ENCODE measurements at places on chromosomes 4 and X. TPM values are rescaled to one million over a fixed set of nuclear protein-coding genes. Genes with fewer than 3 reads are reported as not detected.
A peak's percentile ranks its signal among the peaks of the same experiment; 100 is the strongest.

- no peak for DNase-seq
Measured at GRCh38 chr4:186931519-186931918, 207.9 kb upstream of the FAT1 start.

- peak; percentile 5 for DNase-seq
Measured at GRCh38 chr4:147924604-147925412, 192.9 kb downstream of the ARHGAP10 start.

GRCh38 chrX:28997706-28998463 is 410.6 kb downstream of the IL1RAPL1 start:
- no peak for DNase-seq

HSFX3 gene
- total RNA-seq: not detected

- DNase-seq: no peak
Measured at GRCh38 chr4:176780995-176781738, 11.6 kb downstream of the VEGFC start.

DNA sequence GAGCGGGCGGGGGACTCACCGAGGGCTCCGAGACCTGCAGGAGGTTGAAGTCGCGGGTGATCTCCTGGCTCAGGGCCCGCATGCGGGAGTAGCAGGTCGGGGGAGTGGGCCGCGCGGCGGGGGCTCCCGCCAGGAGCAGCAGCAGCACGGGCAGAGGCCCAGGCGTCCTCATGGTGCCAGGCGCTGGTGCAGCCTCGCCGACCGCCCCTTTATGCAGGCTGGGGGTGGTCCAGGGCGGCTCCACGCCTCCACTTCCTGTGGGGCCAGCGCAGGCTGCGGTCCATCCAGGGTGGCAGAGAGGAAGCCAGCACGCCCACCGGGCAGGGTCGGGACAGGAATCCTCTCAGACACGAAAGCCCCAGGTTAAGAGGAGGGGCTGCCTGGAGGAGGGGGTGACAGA is at the start of gene CYTL1:
Gene CYTL1, minus strand, starts transcription at position 185 of the 400 bp plus-strand sequence. Its CDS starts 13 bp downstream, at position 172.
- DNase-seq: no peak

DNA sequence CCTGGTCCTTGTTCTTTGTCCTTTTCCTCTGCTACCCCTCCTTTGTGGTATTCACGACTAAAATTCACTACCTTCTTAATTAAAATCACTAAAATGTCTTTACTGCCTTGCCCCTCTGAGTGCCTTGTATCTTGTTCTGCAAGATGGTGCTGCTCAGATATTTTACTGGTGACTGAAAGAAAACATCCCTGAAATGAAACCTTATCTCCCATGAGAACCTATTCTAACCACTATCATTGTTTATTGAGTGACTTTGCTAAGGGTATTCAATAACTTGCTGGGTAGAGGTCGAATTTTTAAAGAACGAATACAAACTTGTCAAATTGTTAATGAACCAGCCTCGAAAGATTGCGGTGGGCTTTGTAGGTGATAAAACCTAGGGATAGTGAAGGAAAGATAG is 52.8 kb downstream of the SPRY1 start:
- DNase-seq: no peak

DNA sequence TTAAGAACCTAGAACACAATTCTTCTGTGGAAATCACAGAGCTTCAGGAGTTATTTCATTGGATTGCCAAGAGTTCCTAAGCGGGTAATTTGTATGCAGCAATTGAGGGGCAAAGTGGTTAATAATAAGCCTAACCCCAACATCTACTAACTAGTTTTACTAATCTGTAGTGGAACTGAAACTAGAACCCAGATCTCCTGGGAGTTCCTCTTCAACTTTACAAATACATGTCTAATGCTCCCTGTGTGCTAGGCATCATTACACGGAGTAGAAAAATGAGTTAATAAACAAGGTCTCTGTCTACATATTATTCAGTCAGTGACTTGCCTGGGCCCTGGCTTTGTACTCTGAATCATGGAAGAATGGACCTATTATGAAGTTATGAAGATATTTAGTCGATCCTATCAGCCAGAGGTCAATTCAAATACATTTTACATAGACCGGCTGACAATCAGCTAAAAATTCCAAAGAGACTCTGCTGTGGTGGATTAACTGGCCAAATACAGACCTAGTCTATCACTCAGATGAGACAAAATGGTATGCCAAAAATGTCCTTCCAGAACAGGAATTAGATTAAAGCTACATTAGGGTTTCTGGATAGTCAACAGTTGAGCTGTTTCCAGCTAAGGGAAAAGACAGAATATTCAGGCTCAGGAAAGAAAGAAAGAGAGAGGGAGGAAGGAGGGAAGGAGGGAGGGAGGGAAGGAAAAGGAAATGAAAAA is 326.0 kb downstream of the FBXW7 start:
- no peak for DNase-seq

DNA sequence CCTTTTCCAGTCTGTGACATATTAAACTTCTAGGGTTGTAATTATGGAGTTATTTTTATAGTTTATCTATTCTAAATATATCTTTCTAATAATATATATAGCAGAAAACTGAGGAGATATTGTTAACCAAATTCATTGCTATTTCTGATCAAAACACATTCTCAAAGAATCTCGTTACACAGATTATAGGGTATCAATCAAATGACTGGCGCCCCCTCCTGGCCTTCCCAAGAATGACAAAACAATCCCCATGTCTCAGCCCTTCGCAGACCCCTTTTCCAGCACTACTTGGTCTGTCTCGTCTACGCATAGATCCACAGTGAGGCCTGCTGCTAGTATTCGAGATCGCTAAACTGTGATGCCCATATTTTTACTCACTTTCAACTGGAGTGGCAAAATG is 209.3 kb downstream of the GPC3 start:
- no peak for DNase-seq

VCX2 gene
- total RNA-seq: not detected

FGFR3 gene
- total RNA-seq: 40.2 TPM

AKAP4 gene
- not detected for total RNA-seq

DNA sequence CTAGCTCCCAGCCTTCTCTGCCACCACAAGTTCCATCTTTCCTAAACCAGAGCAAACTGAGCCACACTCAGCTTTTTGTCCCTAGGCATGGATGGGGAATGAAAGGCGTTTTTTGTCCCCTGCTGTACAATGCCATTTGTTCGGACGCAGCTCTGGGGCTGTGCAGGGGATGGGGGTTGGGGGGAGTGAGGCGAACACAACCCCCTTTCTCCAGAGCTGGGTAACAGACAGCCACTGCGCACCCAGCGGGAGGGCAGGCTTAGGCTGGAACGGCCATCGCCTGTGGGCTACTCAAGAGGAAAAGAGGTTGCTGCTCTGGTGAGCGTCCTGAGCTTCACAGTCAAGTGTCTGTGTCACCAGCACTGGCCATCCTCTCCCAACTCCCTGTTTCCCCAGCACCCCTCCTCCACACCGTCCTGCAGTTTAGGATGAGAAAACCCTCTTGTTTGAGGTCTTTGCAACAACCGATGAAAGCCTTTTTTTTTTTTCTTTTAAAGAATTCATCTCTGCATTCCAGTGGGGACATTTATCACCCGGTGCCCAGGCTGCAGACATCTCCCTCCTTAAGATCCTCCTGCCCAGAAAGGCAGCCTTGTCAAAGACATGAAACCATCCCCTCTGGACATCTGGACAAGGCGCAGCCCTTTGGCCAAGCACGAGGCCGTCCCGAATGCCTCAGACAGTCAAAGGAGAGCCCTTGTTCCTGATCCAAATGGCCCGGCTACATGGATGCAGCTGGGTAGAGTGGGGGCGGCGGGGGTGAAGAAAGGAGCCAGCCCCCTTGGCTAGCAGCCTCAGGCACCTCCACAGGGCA is 419.6 kb downstream of the BCOR start:
- no peak for DNase-seq

WDR17 gene
- not detected for total RNA-seq

DNA sequence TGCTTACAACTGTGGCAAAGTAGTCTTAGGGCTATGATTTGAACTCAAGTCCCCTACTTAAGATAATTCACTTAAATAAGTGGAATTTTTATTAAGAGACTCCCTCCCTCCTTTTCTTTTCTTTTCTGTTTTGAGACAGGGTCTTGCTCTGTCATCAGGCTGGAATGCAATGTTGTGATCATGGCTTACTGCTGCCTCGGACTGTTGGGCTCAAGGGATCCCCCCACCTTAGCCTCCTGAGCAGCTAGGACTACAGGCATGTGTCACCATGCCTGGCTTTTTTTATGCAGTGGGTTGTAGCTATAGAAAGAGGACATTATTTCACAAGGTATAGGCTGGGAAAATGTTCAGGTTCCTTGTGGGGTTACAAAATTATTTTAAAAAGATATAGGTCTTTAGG is 19.2 kb downstream of the DIAPH2 start:
- DNase-seq: no peak

MAGEA9 gene
- total RNA-seq: 0.07 TPM

DNA sequence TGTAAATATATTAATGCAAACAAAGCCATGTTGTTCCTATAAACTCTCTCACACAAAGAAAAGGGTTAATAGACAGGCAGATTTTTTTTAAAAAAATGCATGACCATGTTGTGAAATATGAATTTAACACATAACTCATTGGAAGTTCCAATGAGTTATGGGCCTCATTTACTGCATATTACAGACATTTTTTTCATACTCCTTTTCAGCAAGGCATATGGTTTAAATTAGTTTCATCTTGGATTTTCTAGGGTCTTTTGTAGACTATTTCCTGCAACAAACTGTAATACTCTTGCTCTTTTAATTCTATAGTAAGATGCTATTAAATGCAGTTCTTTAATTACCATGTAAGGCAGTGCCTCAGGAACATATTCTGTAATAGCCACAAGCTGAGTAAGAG is 323.1 kb downstream of the GBA3 start:
- no peak for DNase-seq

- no peak for DNase-seq
Measured at GRCh38 chr4:101862595-101862994, 72.1 kb downstream of the BANK1 start.

DNA sequence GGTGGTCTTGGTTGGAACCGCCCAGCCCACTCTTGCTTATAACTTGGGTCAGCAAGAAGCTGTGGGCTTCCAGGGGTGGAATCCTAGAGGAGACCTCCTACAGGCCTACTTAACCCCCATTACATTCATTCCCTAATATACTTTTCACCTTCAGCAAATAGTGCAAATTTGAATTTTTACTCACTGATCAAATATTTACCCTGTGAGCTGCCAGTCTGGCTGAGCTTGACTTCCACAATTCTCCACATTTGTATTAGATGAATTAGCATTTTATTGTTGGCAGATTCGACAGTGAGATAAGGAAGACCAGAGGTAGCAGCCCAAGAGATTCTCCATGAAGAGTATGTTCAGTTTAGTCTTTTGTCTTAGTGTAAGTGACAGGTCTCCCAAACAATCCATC is 199.6 kb downstream of the BCOR start:
- DNase-seq: no peak

- DNase-seq: no peak
Measured at GRCh38 chr4:112518675-112519074, 2.7 kb upstream of the NEUROG2 start.

DNA sequence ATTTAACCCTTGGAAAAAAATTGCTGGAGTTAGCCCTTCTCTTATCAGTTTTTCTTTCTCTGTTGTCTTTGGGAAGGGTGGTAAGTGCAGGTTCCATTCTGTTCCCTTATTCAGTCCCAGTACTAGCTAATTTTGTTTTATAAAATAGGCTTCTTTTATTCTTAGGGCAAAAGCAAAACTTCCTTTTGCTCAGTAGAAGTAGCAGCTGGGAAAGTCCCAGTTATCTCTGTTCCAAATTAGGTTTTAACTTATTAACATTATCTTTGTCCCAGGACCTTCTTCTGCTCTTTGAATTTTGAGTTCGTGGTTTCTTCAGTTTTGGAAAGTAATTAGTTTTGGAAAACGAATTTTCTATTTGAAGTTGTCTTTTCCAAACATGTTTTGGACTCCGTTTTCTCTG is 61.1 kb downstream of the BANK1 start:
- no peak for DNase-seq

GRCh38 chr4:124334119-124334518 is 378.4 kb downstream of the ANKRD50 start:
- peak; percentile 24 for DNase-seq

DNA sequence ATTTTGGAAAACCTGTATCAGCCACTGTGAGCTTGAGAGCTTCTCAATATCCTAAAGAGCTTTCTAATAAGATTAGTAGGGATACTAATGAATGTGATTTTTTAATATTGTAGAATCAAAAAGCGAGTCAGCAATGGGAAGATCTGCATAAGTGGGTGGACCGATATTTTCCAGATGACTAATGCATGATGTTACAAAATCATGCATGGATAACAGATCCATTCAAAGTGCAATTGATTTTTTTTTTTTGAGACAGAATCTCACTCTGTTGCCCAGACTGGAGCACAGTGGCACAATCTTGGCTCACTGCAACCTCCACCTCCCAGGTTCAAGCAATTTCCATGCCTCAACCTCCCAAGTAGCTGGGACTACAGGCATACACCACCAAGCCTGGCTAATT is 7.3 kb upstream of the CLDN2 start:
- DNase-seq: no peak

DNA sequence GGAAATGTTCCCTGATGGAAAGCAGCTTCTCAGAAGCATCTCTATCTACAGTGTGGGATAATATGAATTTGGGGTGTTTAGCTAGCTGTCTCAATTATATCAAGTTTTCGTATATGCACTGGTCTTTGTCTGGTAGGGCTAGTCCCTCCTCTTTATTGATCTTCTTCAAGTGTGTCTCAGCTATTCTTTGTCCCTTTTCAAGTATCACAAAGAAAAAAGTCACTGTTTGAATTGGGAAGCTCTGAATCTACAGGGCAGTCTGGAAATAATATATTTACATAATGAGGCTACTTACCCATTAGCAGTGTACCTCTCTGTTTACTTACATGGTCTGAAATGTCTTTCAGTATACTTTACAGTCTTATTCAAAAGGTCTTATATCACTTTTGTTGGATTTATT is 526.0 kb downstream of the IL1RAPL1 start:
- DNase-seq: no peak

BST1 gene
- 0.22 TPM for total RNA-seq

DNA sequence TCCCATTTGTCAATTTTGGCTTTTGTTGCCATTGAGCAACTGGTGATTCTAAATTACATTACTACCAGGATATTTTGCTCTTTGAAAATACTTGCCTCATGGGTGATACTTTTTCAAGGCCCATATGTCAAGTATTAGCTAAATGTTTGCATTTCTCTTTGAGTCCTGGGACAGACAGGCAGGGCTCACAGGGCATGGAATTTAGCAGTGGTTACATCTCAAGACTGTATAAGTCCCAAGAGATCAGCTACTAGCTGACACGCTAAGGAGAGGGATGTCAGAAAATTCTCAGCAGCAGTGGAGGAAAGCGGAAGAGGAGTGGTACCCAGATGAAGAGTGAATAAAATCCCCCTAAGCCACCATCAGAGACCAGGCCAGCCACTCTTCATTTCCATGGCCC is 224.9 kb downstream of the FRMPD4 start:
- no peak for DNase-seq

DNA sequence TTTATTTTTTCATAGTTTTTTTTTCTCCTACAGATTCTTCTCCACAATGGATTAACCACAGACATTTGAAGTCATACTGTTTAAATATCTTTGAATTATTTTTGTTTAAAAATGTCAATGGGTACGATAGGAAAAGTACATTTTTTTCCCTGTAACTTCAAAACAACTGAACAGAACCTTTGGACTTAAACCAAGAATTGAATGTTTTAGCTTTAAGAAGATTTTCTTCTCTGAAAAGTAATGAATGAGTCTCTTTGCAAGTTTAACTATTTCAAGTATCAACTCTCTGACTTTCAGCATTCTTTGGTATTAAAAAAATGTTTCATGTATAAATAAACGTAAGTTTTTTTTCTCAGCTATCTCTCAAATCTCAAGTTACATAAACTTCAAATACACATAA is 364.3 kb downstream of the FBXO8 start:
- no peak for DNase-seq

XK gene
- total RNA-seq: not detected
